ENCODE measurements at places on chromosomes 5 and 9.

DNA sequence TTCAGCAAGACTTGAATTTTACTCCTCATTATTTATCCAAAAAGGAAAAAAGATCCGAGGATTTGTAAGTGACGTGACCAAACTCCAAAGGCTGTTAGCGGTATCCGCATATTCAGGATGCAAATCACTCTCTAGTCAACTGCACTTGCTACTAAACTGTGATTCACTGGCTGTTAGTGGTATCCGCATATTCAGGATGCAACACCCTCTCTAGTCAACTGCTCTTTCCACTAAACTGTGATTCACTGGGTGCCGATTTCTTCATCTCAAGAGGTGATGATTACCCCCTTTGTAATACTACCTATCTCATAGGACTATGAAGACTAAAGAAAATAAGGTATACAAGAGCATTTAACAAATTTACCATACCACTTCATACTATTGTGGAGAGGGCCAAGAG is 5.7 kb downstream of the MAPKAP1 start:
- DNase-seq, result no peak

- DNase-seq, result no peak
These were observed 4.8 kb downstream of the C5orf15 start for GRCh38 chr5:133963493-133964128.

- DNase-seq, result no peak
These were observed 74.1 kb downstream of the SLF1 start for GRCh38 chr5:94692581-94692980.

GRCh38 chr5:19886123-19886917 is 101.7 kb downstream of the CDH18 start:
- no peak for DNase-seq

DNA sequence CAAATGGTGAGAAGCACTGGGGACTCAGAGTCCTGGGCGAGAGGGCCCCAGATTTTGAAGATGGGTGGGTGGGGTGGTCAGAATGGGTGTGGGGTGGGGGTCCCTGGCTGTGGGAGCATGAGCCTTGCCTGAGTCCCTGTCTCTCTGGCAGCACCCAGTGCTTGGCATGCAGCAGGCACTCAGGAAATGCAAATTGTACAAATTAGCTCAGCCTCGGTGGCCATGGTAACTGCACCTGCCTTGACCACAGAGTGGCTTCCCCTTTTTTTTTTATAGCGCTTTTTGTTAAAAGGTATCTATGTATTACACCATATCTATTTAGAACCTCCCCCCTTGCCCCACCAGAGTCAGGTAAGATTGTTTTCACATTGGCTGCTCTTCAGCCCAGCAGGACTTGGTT is 19.2 kb upstream of the PITX1 start:
- no peak for DNase-seq

DNA sequence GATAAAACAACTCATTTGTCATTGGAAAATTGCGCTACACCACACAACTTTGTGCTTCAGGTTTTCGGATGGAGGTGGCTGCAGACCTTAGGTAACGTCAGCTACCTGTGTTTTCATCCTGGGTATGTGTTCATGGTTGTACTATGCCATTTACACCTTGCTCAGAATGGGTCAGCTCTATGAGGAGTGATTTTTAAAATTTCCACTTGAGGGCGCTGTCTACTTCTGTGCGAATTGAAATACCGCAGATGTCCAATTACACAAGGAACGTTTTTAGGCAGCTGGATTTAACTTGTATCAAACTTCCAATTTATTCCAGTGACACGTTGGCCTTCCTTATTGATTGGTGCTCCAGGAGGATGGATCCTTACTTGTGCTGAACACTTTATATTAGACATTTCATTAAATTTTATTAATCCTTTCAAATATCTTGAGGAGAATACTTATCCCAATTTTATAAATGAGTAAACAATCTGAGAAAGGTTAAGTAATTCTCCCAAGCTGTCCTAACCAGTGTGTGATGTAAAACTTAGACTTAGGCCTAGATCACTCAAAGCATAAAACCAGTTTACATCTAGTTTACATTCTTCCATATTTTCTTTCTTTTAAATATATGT is 23.4 kb downstream of the DMRTA1 start:
- no peak for DNase-seq

- no peak for DNase-seq
These were observed 1.7 kb downstream of the SMIM3 start for GRCh38 chr5:150780187-150780692.

DNA sequence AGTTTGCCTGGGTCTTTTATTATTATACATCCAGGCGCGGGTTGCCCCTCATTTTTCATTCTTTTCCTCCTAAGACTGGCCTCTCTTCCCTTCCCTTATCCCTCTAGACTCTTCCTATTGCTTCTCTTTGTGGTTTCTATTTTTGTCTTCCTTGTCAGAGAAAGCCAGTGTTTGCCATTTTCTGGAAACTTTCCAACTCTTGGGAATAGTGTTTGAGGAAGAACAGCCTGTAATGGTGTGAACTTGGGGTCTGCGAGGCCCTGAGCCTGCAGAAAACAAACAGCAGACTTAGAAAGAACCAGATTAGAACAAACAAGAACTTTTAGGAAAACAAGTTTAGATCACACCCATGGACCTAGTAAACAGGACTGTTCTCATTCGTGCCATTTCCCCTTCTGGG is 15.5 kb downstream of the PRKACG start:
- DNase-seq, result no peak

GRCh38 chr5:122154910-122155309 is 25.6 kb downstream of the ZNF474 start:
- no peak for DNase-seq

DNA sequence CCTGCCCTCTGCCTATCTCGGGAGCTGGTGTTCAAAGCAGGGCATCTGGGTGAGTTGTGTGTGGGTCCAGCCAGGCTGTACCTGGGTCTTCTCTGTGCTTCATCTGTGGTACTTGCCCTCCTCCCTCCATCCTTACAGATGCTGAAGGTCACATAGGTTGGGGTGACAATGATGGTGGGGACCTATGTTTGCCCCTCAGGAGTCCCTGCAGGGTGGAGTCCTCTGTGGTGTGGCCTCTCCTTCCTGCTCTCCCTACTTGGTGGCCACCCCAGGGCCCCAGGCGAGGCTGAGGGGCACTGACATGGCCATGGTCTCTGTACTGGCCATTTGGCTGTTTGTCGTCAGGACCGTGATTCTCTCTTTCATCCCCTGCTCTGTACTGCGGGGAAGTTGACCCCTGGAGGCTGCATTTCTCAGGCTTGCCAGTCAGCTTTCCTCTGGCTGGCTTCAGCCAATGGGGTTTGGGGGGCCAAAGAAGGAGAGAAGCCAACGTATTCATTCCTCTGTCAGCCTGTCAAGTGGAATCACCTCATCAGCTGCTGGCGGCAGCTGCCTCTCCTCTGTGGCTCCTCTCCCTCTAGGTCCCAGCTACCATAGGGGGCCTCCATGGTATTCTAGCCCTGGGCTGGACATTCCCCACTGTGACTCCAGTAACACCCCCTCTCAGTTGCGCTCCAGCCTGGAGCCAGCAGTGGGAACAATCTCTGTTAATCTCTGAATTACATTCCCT is 4.6 kb downstream of the DCANP1 start:
- no peak for DNase-seq

DNA sequence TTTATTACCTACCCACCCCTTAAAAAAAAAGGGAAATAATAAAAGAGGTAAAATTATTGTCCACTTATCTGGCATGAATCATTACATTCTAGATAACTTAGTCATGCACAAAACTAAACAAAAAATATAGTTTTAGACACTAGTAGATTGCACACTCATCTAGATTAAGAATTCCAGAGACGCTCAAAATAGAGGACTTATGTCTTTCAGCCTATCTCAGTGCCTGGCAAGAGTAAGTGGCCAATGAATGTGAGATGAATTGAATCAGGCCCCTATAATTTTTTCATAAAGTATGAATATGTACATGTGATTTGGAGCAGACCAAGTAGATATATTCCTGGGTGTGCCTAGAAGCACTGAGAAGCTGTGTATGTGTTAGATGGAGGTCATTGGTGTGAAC is 2.0 kb upstream of the RXFP3 start:
- DNase-seq, result no peak

- DNase-seq, result no peak
These were observed 31.8 kb upstream of the LMX1B start for GRCh38 chr9:126581893-126582292.

GRCh38 chr9:13001989-13002580 is 227.3 kb downstream of the LURAP1L start:
- DNase-seq, result no peak

GRCh38 chr9:131728961-131729360 is 10.9 kb downstream of the RAPGEF1 start:
- DNase-seq, result peak; percentile 63

GRCh38 chr5:92017776-92018175 is 634.7 kb upstream of the ARRDC3 start:
- DNase-seq, result no peak

- DNase-seq, result no peak
These were observed 117.5 kb downstream of the ZNF608 start for GRCh38 chr5:124628721-124629596.

DNA sequence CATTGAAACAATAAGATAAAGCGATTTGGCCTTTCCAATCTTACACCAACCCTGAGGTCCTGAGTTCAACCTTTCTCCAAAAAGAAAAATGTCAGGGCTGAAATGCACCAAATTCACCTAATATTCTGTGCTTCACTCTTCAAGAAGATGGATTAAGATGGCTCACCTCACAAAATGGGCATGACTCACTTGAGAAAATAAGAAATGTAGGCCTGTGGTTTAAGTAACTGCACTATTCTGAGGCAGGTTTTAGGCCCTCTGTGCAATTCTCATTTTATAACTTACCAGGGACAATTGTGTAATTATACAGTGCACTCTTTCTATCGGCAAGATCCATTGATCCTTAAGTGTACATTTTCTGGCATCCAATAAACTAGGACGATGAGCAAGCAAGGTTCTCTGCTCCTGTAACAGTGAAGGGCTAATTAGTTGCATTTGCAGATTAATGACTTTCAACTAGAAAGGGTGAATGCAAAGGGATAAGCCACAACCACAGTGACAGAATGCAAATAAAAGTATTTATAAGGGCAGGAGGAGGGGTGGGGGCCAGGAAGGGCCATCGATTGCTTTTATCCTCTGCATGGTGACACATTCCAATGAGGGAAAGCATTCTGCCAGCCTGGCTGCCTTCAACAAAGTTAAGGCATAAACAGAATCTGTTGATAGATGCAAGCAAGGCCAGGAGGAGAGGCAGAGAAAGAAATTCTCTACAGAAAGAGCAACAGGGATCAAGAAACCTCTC is 214.5 kb downstream of the CAAP1 start:
- no peak for DNase-seq

DNA sequence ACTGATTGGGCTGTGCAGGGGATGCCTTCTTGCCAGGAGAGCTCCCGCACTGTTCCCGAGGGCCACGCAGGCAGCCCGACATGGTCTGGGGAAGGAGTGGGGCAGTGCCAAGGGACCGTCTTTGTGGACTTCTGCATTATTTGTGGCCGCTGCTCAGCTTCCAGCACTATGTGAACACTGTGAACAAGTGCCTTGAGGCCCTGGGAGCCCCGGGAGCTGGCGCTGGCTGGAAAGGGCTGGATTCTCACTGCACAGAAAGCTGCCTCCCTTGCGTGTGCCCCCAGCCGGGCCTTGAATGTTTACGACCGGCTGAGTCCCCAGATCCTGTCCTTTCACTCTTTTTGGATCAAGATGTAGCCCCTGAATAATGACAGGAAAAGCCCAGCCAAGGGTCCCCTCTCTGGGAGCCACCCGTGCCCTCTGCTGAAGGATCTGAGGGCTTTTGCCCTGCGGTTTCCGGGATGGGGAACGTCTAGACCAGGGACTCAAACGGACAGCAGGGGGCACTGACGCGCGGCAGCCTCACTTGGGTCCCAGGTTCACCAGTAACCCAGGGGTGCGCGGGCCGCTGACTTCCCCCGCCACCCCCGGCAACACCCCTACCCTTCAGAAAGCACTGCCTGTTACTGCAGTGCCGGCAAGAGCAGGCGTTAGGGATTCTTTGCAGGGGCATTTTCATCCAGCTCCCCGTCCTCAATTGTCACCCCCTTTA is 98.9 kb upstream of the FCN2 start:
- no peak for DNase-seq

DNA sequence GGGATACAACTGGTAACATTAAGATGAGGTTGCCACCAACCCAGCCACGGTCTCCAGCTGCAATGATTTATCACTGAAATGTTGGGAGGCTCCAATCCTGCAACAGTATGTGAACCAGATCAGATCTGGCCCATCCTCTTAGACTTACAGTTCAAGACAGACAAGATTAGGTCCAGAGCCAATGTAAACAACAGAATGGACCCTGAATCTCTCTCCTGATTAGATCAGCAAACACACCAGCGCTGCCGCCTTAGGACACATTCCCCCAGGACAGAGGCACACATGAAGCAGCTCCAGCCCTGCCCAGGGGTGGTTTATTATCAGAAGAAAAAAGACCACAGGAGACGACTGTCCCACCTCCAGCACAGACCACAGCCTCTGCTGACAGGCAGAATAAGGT is 82.1 kb downstream of the SLIT3 start:
- DNase-seq, result no peak
